ENCODE measurements at places on chromosomes 11 and 22.
A peak's percentile ranks its signal among the peaks of the same experiment; 100 is the strongest.

- no peak for DNase-seq
Measured at GRCh38 chr11:130740819-130741218, 175.5 kb downstream of the SNX19 start.

DNA sequence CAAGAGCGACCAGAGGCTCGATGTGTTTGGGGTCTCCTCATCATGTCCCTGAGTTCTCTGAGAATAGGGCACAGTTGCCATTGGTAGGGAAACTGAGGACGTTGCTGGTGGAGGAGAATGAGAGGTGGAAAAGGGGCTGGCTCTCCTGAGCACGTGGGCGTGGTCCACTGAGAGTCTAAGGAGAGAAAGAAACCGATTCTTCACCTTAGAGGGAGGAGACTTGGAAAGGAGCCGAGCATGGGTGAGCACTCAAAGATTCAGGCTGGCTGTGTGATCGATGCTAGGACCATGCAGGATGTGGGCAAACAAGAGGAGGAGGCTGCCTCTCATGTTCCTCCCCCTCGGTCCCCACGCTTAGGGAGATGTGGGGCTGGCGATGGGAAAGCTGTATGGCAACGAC, 19.8 kb upstream of the TLCD5 start:
- no peak for DNase-seq

- DNase-seq: no peak
Measured at GRCh38 chr11:12167061-12168000, 56.9 kb downstream of the MICAL2 start.

- DNase-seq: no peak
Measured at GRCh38 chr11:128501632-128502549, 85.5 kb downstream of the ETS1 start.

- no peak for DNase-seq
Measured at GRCh38 chr22:37277384-37277783, 4.9 kb upstream of the CYTH4 start.

- DNase-seq: no peak
Measured at GRCh38 chr11:2805388-2806056, 80.1 kb downstream of the CDKN1C start.

GRCh38 chr11:32426819-32427615, 8.3 kb downstream of the WT1 start:
- no peak for DNase-seq

DNA sequence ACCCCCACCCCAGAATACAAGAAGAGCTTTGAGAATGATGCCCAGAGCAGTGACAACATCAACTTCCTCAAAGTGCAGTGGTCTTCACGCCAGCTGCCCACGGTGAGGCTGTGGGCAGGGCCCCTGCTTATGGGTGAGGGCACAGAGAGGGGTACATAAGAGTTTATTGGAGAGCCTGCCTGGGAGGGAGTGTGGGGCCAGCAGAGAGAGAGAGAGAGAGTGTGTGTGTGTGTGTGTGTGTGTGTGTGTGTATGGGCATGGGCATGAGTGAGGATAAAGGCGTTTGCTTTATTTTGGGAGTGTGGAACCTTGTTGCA, 9.5 kb downstream of the PHOX2A start:
- DNase-seq: no peak

GRCh38 chr22:24465566-24465965, 29.6 kb upstream of the UPB1 start:
- no peak for DNase-seq

GRCh38 chr11:1401656-1402221, 12.0 kb downstream of the BRSK2 start:
- DNase-seq: peak; percentile 28

GRCh38 chr11:30333405-30333804, 10.5 kb downstream of the ARL14EP start:
- no peak for DNase-seq

GRCh38 chr11:119044708-119045107, 12.3 kb downstream of the HYOU1 start:
- no peak for DNase-seq

GRCh38 chr22:19187716-19188563, 9.4 kb upstream of the SLC25A1 start:
- DNase-seq: no peak

DNA sequence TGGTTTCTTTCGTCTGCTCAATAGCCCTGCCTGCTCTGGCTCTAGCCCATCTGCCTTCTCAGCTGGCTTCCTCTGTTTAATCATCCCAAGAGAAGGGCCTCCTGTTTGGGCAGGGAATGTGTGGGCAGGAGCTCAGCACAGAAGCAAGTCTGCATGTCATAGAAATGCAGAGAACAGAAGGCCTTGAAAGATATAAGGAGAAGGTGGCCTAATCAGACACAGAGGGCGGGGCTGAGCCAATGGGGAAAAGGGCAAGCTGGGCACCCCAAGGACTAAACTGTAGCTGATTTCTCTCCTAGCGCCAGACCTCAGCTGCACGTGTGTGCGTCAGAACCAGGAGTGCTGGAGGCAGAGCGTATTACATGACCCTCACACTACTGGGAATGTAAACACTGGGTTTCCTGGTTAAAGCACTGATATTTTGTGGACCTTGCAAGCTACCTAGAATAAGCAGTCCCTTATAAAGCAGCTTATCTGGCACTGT, 7.6 kb upstream of the CCKBR start:
- DNase-seq: no peak

GRCh38 chr11:132072044-132072857, 701.8 kb downstream of the NTM start:
- peak; percentile 40 for DNase-seq

- DNase-seq: no peak
Measured at GRCh38 chr11:33475993-33476392, 218.8 kb downstream of the HIPK3 start.

GRCh38 chr11:120869097-120869496, 154.8 kb upstream of the TBCEL start:
- DNase-seq: no peak

DNA sequence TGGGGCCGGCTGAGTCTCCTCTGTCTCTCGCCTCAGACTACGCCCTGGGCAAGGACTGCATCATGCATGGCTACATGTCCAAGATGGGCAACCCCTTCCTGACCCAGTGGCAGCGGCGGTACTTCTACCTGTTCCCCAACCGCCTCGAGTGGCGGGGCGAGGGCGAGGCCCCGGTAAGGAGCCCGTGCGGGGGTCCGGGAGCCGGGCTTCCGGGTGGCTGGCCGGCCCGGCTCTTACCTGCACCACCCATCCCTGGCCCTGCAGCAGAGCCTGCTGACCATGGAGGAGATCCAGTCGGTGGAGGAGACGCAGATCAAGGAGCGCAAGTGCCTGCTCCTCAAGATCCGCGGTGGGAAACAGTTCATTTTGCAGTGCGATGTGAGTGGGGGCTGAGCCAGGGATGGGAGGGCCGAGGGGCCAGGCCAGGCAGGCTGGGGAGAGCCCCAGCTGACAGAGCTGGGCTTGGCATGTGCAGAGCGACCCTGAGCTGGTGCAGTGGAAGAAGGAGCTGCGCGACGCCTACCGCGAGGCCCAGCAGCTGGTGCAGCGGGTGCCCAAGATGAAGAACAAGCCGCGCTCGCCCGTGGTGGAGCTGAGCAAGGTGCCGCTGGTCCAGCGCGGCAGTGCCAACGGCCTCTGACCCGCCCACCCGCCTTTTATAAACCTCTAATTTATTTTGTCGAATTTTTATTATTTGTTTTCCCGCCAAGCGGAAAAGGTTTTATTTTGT, 4.1 kb upstream of the ANKRD13D start:
- DNase-seq: no peak

- DNase-seq: no peak
Measured at GRCh38 chr11:1523779-1524178, 37.2 kb upstream of the MOB2 start.

DNA sequence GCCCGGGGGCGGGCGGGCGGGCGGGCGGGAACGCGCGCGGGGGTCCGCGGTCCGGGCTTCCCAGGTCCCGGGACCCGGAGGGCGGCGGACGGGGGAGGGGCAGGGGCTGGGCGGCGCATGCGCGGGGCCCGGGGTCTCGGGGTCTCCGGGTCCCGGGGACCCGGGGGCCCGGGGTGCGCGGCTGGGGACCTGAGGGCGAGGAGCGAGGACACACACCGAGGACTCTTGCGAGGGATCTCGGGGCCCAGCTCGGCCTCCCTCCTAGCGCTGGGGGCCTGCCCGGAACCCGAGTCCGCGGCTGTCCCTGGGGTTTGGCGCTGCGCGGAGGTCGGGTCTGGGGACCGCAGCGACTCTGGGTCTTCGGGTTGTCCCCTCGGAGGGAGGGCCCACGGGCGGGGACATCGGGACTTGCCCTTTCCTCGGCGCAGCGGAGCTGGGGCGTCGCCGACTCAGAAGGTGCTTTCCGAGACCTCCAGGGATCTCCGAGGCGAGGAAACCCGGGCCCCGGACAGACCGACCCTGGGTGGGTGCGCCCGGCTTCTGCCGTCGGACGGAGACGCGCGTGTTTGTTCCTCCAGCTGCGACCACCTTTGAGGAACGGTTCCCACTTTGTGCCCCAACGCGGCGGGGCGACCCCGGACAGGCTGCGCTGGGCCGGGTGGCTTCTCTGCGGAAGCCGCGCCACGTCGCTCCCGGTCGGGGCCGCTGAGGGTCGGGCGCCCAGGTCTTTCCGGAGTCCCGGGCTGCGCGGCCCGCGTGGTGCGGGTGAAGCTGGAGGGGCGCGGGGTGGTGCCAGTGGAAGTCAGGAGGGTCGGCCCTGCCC, 540 bp downstream of the PPARA start:
- no peak for DNase-seq

- DNase-seq: no peak
Measured at GRCh38 chr11:61362542-61362875, 335 bp downstream of the TMEM138 start.

DNA sequence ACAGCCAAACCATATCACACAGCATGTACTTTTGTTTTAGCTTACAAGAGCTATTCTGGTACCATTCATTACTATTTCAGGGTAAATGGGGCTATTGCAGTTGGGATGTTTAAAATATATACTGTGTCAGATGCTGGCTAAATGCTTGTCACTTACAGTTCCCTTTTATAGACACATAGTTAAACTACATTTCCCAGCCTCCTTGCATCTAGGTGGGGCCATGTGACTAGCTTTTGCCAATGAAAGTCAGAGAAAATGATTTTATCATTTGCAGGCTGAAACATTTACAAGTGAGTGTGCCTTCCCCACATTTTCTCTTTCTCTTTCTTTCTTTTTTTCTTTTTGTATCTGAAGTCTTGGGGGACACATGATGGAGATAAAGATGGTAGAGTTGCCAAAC, 7.8 kb upstream of the IFTAP start:
- DNase-seq: no peak

DNA sequence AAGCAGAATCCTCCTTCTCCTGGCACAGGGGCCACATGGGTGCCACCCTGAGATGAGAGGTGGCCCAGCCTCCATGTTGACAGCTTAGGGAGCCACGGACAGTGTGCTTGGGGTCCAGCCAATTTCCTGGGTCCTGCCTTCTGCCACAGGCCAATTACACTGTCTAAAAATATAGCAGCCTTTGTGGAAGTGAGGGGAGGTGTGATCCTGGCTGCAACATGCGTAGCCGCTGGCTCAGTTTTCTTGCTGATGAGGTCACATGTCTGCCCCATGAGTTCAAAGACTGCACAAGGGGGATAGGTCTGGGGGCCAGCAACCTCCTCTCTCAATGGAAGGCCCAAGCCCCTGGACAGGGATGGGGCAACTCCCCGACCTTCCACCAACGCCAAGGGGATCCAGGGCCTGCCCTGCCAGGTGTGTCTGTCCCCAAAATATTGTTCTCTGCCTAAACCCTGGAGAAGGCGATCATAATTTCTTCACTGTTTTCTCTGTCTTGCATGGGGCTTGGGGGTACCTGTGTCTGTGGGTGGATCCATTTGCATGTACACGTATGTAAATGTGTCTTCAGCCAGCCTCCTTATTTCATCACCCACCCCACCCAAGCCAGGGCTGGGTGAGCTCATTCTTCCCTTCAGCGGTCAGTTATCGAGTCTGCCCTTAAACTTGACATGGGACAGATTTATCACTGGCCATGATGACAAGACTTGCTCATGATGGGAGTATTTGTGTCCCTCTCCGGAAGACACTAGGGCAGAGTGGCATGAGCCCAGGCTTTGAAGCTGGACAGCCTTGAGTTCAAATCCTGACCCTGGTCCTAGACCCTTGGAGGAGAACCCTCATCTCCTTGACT, 59.4 kb downstream of the OTOG start:
- DNase-seq: no peak

- no peak for DNase-seq
Measured at GRCh38 chr11:10379022-10379421, 74.1 kb downstream of the ADM start.

DNA sequence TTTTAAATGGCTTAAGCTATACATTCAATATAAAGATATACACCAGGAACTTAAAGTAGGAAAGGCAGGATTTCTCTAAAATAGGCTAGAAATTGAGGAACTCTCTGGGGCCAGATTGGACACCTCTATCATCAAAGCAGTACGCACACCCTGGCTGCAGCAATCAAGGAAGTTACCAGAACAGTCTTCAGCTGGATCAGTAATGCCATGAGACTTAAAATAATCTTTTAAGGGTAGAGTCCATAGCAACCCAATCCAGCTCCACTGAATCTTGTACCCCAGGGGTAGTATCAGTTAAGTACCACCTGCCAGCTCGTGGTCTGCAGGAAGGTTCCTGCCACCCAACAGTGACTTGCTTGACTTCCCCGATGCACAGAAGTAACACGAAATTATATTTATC, 3.0 kb downstream of the RDX start:
- DNase-seq: no peak

GRCh38 chr11:13691286-13691899, 22.9 kb downstream of the FAR1 start:
- no peak for DNase-seq

GRCh38 chr11:1929621-1930461, 10.3 kb downstream of the TNNT3 start:
- no peak for DNase-seq

- no peak for DNase-seq
Measured at GRCh38 chr22:28873183-28873963, 10.0 kb upstream of the ZNRF3 start.

DNA sequence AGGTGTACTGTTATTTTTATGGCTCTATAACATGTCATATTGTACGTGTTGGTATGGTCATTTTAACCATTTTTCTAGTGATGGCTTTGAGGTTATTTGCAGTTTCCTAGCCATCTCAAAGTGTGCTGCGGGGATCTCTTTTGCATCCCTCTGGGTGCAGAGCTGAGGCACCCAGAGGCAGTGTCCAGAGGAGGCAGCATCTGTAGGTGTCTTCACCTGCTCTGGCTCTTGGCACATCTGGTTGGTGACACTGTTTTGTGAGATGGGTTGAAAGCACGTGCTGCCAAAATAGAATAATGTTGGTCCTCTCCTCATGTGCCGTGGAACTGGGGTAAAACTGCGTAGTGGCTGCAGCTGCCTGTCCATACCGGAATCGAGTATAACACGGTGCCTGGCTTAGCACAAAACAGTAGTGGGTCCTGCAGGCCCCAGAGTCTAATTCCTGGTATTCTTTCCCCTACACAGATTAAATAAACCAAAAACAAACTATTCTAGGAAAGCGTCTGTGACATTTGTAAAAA, 12.9 kb downstream of the NEAT1 start:
- no peak for DNase-seq

DNA sequence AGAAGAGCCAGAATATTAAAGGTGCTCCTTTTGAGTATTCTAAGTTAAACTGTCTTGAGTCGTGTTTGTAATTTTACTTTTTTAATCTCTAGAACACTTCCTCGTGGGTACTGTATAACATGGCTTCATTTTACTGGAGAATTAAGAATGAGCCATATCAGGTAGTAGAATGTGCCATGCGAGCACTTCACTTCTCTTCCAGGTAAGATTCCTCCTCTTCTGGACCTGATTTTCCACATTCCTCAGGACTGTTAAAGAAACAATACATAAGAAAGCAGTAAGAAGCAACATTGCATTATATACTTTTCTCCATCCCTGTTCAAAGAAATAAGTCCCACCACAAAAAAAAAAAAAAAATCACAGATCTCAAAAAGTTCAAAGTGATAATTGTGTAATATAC, 37.9 kb downstream of the TTC17 start:
- DNase-seq: no peak
